CD4-positive, CD25-positive, alpha-beta regulatory T cell (primary cell): ENCODE measurements at places on chromosomes 3 and 15. TPM values are rescaled to one million over a fixed set of nuclear protein-coding genes. Genes with fewer than 3 reads are reported as not detected.

GRCh38 chr3:191217301-191217700 lies 18.3 kb downstream of the OSTN start:
- no peak for DNase-seq

GRCh38 chr3:115660646-115661337 lies 37.5 kb downstream of the GAP43 start:
- no peak for DNase-seq

CCR8 gene
- total RNA-seq = 87.2 TPM

GOLGA8M gene
- total RNA-seq = 1.1 TPM

- no peak for DNase-seq
Observed at GRCh38 chr3:195583831-195584542, at the start of gene APOD. TSS of gene APOD (minus strand) at chr3:195583940. CDS start at chr3:195579461, 4,479 bp downstream.

- DNase-seq = no peak
Observed at GRCh38 chr3:14329116-14329830, 73.1 kb upstream of the SLC6A6 start.

SCG5 gene
- total RNA-seq = 1.7 TPM

- no peak for DNase-seq
Observed at GRCh38 chr3:57652203-57652602, 40.7 kb downstream of the DENND6A start.

ADAMTS7 gene
- not detected for total RNA-seq

MEIS2 gene
- not detected for total RNA-seq

GPR149 gene
- not detected for total RNA-seq

DNA sequence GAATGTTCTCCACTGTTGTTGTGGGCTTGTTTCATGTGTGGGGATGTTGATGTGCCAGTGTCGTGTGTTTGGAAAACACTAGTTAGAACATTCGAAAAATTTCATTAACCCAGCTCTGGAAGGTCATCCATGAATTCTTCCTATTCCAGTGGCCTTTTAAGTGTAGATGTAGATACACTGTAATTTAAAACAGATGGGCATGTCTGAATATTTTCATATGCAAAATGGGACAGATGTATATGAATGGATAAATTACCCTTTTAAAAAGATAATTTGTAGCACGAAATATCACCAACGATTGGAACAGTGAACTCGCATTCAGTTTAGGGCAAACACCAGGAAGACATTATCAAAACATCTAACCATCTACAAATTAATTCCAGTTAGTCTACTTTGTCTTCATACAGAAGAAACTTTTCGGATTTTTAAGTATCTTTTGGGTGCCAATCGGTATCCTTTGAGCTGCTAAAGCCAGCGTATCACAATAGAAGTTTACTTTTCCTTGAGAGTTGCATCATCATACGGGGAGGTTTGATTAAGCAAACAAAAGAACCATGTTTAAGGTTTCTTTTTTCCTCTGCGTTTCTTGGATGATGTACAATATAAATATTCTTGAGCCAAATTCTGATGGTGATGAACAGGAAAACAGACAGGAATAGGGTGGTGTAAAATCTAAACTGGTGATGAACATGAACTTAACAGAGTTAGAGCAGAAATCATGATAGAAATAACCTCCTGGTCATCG lies 528.1 kb downstream of the FOXP1 start:
- DNase-seq = no peak

DNA sequence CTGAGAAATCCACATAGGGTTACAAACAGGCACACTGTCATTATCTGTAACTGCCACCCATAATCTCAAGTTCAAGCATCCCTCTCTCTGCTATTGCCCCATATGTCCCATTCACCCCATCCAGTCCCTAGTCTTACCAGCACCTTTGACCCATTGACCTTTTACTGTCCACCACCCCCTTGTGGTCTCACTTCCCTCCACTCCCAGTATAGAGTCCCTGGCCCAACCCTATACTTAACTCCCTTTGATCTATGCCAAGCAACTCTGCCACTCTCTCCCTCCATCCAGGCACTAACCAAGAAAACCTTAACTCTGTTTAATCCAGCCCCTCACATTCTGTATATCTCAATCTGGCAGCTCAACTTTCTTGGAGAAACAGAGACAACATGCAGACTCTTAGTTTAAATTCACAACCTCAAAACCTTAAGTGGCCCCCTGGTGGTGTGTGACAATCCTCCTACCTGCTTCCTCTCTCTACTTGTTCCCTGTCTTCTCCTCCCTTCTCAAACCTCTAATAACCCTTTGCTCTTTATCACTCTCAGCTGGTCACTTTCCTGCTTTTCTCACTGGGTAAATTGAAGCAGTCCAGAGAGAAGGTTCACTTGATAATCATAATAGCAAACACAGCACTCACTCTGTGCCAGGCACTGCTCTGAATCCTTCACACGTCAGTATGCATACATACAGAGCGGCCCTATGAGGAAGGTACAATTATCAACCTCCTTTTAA lies 162.7 kb downstream of the STT3B start:
- peak; percentile 12 for DNase-seq

- DNase-seq = no peak
Observed at GRCh38 chr3:153897025-153897723, 224.0 kb upstream of the ARHGEF26 start.

GRCh38 chr3:53939086-53939582 lies 47.5 kb upstream of the SELENOK start:
- no peak for DNase-seq

DNA sequence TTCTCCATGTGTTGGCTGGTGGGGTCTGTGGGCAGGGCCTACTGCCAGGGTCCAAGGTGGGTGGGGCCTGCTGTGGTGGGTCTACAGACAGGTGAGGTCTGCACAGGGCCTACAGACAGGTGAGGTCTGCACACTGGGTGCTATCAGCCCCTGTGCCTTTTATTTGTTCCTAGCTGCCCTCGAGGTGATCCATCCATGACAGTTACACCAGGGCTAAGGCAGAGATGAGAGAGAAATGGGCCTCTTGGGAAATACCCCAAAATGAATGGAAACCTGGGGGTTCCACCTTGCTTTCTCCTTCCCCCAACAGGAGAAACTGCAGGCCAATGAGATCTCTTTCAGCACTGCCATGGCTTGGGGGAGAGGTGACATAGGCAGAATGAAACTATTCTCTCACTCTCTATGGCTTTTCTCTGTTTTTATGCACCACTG lies 36.4 kb downstream of the CFAP100 start:
- DNase-seq = no peak

DNA sequence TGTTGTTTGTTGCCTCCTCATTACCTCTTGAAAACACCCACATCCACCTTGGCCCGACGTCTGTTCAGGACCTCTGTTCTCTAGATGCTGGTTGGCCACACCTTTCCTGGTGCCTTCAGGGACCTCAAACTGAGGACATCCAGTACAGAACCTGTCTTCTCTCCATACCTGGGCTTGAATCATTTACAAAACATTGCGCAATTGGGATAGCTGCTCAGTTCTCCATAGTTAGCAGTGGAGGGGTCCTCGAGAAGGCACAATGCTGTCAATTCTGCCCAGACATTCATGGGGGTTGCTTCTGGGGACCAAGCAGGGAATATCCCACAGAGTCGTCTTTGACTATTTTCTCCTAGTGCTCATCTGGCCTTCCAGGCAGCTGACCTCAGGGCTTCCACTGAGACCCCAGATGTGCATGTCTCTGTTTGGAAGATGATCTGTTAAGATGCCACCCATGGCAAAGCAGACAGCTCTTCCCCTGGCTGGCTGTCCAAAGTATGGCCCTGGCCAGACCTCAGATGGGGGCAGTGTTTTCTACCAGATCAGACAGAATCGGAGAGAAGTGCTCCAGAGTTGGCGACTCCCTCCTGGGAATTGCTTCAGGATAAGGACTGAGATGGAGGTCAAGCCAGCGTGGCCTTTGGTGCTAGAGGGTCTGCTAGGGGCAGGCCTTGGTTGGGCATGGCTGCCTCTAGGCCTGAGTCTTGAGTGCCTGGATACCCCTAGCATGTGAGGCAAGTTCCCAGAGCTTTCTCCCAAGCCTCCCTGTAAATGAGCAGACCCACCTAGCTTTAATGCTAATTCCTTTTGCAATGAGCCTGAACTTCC lies 46.1 kb downstream of the CHCHD6 start:
- no peak for DNase-seq

GRCh38 chr3:119497820-119498185 lies 544 bp upstream of the TIMMDC1 start:
- no peak for DNase-seq

- no peak for DNase-seq
Observed at GRCh38 chr15:34691034-34691433, 63.8 kb downstream of the GJD2 start.

PAQR5 gene
- not detected for total RNA-seq

INKA1 gene
- total RNA-seq = 1.2 TPM

MEGF11 gene
- not detected for total RNA-seq

DNA sequence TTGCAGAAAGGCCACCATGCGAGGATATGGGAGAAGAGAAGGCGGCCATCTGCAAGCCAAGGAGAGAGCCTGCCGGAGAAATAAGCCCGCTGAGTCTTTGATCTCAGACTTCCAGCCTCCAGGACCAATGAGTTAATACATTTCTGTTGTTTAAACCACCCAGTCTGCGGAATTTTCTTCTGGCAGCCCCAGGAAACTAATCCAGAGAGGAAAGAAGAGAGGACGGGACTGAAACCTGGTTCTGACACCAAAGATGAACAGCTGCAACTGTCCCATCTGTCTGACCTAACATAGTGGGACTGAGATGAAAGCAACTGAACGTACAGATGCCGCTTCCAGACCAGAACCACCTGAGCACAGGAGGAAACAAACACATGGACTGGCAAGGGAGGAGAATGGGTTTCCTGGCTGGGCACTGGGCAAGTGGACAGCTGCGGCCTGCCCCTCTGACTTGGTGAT lies 32.3 kb downstream of the VGLL4 start:
- no peak for DNase-seq

- no peak for DNase-seq
Observed at GRCh38 chr15:58962136-58962535, 25.3 kb upstream of the RNF111 start.

GRCh38 chr15:35289024-35289617 lies 204.0 kb upstream of the NANOGP8 start:
- DNase-seq = no peak

SNTN gene
- total RNA-seq = not detected

DNA sequence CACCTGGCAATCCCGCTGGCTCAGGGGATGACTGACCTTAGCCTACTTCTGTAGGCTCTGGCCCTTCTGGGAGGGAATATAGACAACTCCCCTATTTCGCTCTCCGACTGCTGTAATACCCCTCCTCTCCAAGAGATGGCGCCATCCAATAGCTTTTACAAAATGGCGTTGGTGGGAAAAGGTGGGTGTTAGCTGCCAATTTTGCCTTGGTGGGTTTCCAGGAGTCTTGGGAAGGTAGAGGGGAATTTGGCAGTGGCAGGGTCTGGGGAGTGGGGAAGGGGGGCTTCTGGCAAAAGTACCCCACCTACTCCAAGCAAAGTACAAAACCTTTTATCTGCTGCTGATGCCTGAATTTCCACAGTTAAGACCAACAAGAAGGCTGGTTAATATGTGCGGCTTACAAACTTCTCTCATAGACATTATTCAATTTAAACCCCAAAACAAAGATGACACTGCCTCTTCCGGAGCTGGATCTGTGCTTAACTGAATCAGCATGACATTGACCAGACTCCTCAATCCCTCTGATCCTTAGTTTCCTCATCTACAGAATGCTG lies 62.1 kb downstream of the RASGRF1 start:
- peak; percentile 43 for DNase-seq

DNA sequence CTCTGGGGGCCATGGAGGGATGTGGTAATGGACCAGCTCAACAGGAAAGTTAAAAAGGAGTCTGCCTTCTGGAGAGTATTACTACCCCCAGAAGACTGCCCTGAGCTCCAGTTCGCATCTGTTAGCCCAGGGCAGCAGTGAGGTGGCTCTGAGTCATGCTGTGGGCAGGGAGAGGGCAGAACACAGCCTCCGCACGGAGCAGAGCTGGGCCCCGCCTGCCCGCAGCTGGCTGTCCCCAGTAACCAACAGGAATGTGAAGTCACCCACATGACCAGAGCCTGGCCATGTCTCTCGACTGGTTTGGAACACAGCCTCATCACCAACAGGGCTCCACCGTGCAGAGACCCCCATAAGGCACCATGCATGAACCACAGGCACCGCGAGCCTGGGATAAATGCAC lies 62.1 kb downstream of the CYFIP1 start:
- DNase-seq = no peak

WDR53 gene
- total RNA-seq = 32.3 TPM

SPSB4 gene
- total RNA-seq = not detected

DNA sequence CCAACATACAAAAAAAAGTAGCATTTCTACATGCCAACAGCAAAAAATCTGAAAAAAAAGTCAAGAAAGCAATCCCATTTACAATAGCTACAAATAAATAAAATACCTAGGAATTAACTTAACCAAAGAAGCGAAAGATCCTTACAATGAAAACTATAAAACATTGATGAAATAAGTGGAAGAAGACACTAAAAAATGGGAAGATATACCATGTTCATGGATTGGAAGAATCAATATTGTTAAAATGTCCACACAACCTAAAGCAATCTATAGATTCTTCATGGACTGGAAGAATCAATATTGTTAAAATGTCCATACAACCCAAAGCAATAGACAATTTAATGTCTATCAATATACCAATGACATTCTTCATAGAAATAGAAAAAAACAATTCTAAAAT lies 21.0 kb downstream of the PEAK1 start:
- DNase-seq = no peak

DNA sequence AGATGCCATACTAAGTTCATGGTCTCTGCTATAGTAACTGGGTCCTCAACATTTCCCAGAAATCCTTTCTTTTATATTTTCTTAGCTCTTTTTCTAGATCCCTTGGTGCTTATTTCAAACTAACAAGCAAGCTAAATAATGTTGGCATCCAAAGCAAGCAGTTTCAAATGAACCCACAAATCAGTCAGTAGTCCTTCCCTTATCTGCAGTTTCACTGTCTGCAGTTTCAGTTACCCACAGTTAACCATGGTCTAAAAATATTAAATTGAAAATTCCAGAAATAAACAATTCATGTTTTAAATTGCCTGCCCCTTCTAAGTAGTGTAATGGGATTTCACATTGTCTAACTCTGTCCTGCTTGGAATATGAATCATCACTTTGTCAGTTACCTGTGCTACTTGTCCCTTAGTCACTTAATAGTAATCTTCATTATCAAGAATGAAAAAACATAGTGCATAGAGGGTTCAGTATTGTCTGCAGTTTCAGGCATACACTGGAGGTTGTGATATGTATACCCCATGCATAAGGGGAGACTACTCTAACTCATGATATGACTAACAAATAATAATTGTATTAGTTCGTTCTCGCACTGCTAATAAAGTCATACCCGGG lies 633.7 kb downstream of the MECOM start:
- no peak for DNase-seq
